ENCODE measurements at places on chromosomes 11 and 22.

GRCh38 chr22:35496768-35497312, 43.8 kb upstream of the RASD2 start:
- DNase-seq = no peak

DNA sequence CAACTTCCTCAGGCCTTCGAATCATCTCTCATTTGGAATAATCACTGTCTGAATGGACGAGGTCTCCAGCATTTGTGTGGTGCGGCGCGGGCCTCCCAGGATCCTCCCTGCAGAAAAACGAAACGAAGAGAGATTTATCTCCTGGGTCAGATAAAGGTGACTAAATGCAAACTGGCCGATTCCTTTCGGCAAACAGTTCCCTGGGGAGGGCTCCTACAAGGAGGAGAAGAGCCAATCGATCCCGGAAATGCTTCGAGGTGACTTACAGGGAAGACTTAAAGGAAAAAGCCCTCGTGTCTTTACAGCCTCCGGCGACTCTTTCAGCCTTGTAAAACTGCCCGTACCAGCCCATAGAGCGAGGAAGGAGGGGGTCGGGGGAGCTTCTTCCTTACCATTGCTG, 126.5 kb downstream of the MIAT start:
- no peak for DNase-seq

DNA sequence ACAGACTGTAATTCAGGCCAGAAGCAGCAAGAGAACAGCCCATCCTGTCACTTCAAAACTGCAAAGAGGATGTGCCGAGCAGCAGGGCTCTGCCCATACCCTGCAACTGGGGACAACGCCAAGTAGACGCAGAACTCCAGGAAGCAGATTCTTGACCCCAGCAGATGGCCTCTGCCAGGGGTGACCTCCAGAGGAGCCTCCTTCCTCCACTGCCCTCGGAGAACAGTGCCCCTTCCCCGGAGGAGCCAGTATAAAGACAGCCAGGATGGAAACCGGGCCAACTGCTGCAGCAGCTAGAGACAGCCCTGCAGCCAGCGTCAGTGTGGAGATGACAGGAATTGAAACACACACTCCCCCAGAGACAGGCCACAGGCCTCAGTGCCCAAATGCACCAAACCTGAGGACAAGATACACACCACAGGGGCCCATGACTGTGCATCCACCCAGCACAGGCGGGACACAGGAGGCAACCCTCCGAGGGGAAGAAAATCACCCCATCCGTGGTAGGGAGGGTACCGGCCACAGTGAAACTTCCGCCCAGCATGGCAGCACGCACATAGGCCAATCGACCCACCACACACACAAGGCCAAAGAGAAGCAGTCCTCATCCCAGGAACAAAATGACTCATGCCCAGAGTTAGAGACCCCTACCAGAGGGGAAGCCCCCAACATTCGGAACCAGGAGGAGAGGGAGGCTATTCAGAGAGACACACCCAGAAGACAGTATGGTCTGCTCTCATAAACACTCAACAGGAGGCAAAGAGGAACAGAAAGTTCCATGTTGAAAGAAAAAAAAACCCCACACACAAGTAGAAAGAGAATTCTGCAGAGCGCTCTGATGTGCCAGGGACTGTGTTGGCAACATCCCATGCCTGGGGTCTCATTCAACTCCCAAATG, 5.6 kb downstream of the AHNAK start:
- no peak for DNase-seq

GRCh38 chr22:36439481-36440271, 41.8 kb downstream of the TXN2 start:
- DNase-seq = no peak

- DNase-seq = no peak
Observed at GRCh38 chr22:37045958-37046357, 5.6 kb upstream of the KCTD17 start.

GRCh38 chr11:69234740-69235710, 58.9 kb upstream of the MYEOV start:
- DNase-seq = no peak

DNA sequence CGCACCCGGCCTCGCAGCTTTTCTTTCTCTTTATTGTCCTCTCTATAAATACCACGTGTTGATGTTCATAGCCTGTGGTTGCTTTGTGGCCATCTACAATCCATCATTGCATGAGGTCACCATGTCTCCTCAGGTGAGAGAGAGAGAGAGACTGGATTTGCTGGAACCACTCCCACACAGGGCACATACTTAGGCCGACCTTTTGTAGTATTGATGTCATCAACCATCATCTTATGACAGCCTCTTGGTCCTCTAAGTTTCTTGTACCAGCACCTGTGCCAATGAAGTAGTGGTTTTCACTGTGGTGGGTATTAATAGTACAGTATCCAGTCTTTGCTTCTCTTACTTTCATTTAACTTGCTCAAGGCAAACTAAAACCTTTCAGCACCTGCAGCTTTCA, 22.8 kb upstream of the P2RY6 start:
- DNase-seq = no peak
